Omental fat pad (tissue), 4 donors: ENCODE measurements at places on chromosomes 4 and X. TPM values are rescaled to one million over a fixed set of nuclear protein-coding genes. Genes with fewer than 3 reads are reported as not detected.

UBL4A gene
- 43.0 TPM for total RNA-seq

C1GALT1C1 gene
- total RNA-seq, result 22.8 TPM

TMPRSS11F gene
- not detected for total RNA-seq

C4orf50 gene
- 0.09 TPM for total RNA-seq

SPOCK3 gene
- not detected for total RNA-seq

SLC6A14 gene
- total RNA-seq, result not detected

GAGE2A gene
- not detected for total RNA-seq

ANXA5 gene
- total RNA-seq, result 810 TPM

MUC7 gene
- total RNA-seq, result not detected

SASH3 gene
- total RNA-seq, result 15.8 TPM

TEX13B gene
- not detected for total RNA-seq

IL2 gene
- total RNA-seq, result not detected

HMX1 gene
- not detected for total RNA-seq

CD40LG gene
- not detected for total RNA-seq

ADAMTS3 gene
- total RNA-seq, result 0.47 TPM

UGT2B17 gene
- total RNA-seq, result not detected

BBS12 gene
- 3.2 TPM for total RNA-seq

ATOH1 gene
- total RNA-seq, result not detected

SPON2 gene
- 29.3 TPM for total RNA-seq

FHDC1 gene
- total RNA-seq, result 1.5 TPM

SORCS2 gene
- total RNA-seq, result 4.6 TPM

PGAM4 gene
- not detected for total RNA-seq

RAB9B gene
- total RNA-seq, result 0.60 TPM

SULT1E1 gene
- not detected for total RNA-seq

TMEM185A gene
- total RNA-seq, result 12.2 TPM

MGARP gene
- total RNA-seq, result 8.3 TPM

S100G gene
- not detected for total RNA-seq

DCUN1D4 gene
- total RNA-seq, result 44.7 TPM

KLF8 gene
- 30.1 TPM for total RNA-seq

BTC gene
- 1.8 TPM for total RNA-seq

EDNRA gene
- total RNA-seq, result 7.6 TPM

SYNPO2 gene
- total RNA-seq, result 48.7 TPM

LDOC1 gene
- 7.7 TPM for total RNA-seq

ZNF41 gene
- 13.6 TPM for total RNA-seq
